ENCODE measurements at places on chromosomes 5 and 9.

- no peak for DNase-seq
These were observed 72.3 kb upstream of the ANXA1 start for GRCh38 chr9:73079326-73079725.

DNA sequence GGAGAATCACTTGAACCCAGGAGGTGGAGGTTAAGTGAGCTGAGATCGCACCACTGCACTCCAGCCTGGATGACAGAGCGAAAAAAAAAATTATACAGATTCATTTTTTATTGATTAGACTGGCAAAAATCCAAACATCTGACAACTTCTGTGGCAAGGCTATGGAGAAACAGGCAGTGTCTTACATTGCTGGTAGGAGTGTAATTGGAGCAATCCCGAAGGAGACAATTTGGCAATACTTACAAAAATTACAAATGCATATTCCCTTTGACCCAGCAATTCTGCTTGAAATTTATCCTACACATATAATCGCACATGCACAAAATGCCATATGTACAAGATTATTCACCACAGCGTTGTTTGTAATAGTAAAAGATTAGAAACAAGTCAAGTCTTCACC is 86.8 kb downstream of the MAPKAP1 start:
- DNase-seq = no peak

DNA sequence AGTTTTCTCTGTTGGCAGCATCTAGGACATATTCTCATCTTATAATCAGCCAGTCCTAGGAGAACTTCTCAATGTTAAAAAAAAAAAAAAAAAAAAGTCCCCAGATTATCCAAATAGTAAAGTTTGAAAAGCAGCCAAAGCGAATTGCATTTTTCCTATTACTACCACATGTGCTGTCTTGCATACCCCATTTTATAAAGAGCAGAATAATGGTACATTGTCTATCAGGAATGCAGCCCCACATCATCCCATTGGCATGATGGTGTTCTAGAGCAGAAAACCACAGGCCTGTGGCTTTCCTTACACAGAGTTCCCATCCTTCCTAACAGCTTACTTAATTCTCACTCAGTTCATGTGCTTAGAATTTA is 381.6 kb downstream of the TMEM38B start:
- no peak for DNase-seq

- no peak for DNase-seq
These were observed 196.5 kb downstream of the COMMD10 start for GRCh38 chr5:116281309-116281708.

- DNase-seq = no peak
These were observed 5.4 kb downstream of the MRPS27 start for GRCh38 chr5:72314571-72315172.

DNA sequence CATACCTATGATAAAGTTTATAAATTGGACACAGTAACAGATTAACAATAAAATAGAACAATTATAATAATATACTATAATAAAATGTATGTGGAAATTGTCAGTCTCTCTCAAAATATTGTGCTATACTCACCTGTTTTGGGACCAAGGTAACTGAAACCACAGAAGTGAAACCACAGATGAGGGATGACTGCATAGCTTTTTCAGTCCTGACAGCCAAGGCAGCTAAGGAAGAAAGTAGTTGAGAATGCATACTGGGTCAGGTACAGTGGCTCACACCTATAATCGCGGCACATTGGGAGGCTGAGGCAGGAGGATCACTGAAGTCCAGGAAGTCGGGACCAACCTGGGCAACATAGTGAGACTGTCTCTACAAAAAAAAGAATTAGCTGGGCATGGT is 8.9 kb downstream of the SRP19 start:
- DNase-seq = no peak

DNA sequence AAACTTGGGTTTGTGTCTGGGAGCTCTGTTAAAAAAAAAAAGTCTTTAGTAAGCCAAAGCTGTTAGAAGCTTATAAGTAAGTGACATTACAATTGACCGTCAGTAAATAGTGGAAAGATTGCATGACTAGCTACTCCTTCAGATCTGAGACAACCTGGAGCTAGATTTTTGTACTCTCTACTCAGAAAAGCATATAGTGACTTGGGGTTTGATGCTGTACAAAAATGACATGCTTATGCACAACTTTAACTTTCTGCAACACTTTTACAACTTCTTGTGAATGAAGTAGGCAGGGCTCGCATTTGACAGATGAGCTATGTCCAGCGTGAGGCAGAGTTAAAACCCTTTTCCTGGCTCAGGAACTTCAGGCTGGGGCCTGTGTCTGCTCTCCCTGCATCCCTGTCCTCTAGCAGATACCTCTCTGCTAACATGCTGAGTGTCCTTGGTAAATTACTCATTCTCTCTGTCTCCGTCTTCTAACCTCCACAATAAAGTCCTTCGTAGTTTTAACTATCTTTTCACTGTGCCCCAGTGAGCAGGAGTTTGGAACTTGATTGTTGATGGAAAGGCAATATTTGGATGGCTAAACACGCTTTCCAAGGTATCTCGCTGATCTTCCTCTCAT is 471 bp upstream of the GHR start:
- no peak for DNase-seq

GRCh38 chr9:108756746-108757490 is 98.9 kb downstream of the ACTL7B start:
- no peak for DNase-seq

GRCh38 chr9:4141296-4141695 is 158.6 kb downstream of the GLIS3 start:
- no peak for DNase-seq

DNA sequence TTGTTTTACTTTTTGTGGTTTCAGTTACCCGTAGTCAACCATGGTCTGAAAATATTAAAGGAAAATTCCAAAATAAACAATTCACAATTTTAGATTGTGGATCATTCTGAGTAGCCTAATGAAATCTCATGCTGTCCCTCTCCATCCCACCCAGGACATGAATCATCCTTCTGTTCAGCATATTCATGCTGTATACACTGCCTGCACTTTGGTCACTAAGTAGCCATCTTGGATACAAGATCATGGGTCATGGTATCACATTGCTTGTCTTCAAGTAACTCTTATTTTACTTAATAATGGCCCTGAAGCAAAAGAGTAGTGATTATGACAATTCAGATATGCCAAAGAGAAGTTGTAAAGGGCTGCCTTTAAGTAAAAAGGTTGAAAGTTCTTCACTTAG is 536.5 kb upstream of the ACO1 start:
- no peak for DNase-seq

- DNase-seq = no peak
These were observed 22.7 kb downstream of the SLC12A7 start for GRCh38 chr5:1089146-1089545.

DNA sequence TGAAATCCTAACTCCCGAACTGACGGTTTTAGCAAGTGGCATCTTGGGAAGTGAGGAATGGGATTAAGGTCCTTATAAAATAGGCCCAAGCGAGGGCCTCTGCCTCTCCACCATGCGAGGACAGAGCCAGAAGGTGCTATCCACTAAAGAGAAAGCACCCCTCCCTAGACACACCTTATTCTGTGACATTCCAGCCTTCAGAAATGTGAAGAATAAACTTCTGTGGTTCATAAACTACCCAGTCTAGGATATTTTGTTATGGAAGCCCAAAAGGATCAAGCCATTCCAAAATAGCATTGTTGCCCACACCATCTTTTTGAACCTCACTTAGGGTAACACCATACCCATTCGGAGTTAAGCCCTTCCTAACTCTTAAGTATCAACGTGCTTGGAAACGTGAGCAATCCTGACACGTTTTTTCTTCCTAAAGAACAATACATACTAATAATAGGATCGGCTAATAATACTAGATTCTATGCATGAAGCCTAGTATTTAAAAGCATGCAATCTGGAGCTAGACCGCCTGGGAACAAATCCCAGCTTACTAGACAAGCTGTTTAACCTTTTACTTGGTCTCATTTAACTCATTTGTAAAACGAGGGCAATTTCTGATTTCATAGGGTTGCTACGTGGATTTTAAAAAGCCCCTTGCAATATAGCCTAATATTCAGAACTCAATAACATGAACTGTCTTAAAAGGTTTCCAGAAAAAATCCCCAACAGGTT is 1.1 kb upstream of the SMC2 start:
- no peak for DNase-seq

- no peak for DNase-seq
These were observed 1.9 kb downstream of the OCLN start for GRCh38 chr5:69494452-69494851.

- no peak for DNase-seq
These were observed 5.0 kb downstream of the SQSTM1 start for GRCh38 chr5:179825655-179826182.

DNA sequence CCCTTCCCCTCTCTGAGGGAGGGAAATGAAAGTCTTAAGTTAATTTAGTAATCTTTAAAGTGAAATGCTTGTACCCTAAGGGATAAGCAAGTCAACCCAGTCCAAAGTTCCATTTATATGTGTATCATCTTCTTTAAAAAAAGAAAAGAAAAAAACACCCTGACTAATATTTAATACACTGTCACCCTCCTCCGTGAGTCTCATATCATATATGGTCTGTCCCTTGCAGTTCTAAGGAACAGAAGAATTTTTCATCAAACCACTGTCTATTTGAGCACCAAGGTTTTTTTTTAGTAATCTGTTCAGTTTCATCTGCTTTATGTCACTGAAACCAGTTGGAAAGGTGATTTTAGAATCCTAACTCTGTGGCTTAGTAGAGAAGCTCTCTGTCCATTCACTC is 15.2 kb downstream of the TNIP1 start:
- DNase-seq = no peak

DNA sequence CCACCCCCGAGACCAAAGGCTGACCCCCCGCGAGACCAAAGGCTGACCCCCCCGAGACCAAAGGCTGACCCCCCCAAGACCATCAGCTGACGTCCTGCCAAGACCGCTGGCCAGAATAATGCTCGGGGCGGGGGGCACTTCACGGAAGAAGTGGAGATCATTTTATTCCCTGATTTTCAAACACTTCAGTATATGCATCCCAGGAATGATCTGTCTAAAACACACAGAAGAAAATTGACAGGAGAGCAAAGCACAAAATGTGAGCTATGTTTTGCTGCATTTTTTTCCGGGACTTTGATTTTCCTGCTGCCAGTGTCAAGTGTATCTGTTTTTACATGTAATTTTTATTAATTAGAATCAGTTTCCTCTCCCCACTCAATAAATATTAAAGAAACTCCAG is 67.1 kb downstream of the ADAMTS2 start:
- DNase-seq = no peak

GRCh38 chr9:6829027-6829426 is 71.3 kb downstream of the KDM4C start:
- no peak for DNase-seq

DNA sequence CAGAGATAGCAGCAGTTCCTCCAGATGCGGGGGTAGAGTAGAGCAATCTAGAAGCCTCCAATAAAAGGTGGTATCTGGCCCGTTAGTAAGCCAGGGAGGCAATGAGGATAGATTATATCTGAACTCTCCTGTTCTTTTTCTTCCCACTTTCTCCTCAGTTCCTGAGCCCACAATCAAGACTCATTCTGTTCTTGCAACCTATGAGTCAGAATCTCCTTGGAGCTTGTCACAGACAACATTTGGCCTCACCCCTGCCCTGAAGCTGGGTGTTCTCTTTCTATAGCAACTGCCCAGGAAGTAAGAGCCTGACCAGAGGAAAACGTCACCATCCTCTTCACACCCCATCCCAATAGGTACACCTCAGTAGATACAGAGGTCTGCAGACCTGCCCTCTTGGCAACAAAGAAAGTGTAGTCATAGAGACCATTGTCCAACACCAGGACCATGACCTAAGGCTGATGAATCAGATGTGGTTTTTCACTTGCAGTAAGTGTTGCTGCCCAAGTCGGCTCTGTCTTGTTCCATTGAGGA is 76.3 kb upstream of the PCA3 start:
- no peak for DNase-seq

GRCh38 chr5:32147959-32148358 is 26.2 kb downstream of the GOLPH3 start:
- no peak for DNase-seq

- DNase-seq = peak; percentile 80
These were observed 79.7 kb downstream of the SEMA6A start for GRCh38 chr5:116494784-116495450.

GRCh38 chr5:58460002-58460731 is at the start of gene PLK2:
TSS of gene PLK2 (minus strand) at chr5:58460086. CDS start at chr5:58459959, 127 bp downstream.
- peak; percentile 63 for DNase-seq

DNA sequence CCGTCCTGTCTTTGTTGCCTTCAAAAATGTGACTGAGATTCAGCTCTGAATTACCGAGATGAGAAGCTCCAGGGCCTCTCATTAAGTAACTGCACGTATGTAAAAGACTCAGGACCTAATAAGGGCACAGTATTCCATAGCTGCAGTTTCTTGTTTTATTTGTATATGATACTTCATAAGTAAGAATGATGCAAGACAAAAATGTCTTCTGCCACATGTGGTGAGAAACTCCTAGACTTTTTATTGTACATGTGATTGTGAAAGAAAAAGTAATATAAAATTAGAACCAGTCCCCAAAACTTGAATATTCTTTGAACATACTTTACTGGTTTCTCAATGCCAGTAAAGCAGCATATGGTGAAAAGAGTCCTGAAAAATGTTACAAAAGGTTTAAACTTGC is 110.1 kb upstream of the OTULINL start:
- DNase-seq = no peak

GRCh38 chr5:10577371-10578292 is 13.8 kb downstream of the ANKRD33B start:
- DNase-seq = no peak

DNA sequence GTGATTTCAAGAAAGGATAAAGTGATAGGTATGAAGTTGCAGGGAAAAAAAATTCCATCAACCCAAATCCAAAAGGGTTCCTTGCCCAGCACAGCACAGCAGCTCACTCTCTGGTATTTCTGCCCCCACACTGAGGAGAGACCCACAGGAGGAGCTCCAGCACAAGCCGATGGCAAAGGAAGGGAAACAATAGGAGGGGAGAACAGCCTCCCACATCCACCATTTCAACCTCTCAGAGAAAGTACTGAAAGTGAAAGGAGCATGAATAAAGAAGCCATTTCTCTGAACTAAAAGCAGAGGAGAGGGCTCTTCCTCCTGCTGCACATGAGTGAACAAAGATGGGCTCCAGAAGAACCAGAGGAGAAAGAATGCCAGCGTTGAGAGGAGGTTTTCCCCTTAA is 54.9 kb upstream of the ZSWIM6 start:
- DNase-seq = no peak

- peak; percentile 54 for DNase-seq
These were observed 26.2 kb downstream of the WWC1 start for GRCh38 chr5:168317521-168318147.

DNA sequence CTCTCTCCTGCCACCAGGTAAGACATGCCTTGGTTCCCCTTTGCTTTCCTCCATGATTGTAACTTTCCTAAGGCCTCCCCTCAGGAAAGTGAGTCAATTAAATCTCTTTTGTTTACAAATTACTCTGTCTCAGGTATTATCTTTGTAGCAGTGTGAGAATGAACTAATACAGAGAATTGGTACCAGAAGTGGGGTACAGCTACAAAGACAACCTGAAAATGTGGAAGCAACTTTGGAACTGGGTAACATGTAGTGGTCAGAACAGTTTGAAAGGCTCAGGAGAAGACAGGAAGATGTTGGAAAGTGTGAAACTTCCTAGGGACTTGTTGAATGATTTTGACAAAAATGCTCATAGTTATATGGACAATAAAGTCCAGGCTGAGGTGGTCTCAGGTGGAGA is 97.2 kb downstream of the FAM170A start:
- no peak for DNase-seq
